NCI-H510A (cell line): ENCODE measurements at places on chromosomes 2 and 18.

GRCh38 chr18:8703092-8703709, 2.2 kb upstream of the MTCL1 start:
- DNase-seq: no peak

DNA sequence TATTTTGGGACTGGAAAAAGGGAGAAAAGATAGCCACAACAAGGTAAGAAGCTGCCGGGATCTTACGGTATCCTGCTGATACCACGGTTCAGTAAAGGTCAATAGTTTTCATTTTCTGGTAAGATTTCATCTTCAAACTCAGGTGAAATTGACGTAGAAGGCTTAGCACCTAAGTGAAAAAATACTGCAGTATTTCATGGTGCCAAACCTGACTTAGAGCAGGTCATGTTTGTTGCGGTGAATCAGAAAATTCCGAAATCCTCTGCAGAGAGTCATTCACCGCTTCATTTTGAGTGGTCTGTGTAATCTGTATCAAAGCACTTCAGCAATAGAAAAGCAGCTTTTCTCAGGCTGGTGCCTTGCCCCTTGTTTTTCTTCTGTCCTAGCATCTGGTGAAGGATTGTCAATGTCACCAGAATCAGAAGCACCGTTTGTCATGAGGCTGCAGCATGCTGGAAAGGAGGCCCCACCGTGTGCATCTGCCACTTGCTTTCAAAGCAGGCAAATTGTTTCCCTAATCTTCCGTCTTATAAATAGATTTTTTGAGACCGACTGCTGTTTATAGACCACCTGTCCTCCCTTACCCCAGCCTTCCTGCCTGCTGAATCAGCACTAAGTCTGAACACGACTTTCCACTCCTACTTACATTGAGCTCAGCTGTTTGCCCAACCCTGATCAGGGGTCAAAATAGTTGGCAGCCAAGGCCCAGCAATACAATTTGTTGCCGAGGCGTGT, 156.3 kb downstream of the EML6 start:
- no peak for DNase-seq

GRCh38 chr18:29002747-29003146, 825.8 kb upstream of the CDH2 start:
- no peak for DNase-seq

DNA sequence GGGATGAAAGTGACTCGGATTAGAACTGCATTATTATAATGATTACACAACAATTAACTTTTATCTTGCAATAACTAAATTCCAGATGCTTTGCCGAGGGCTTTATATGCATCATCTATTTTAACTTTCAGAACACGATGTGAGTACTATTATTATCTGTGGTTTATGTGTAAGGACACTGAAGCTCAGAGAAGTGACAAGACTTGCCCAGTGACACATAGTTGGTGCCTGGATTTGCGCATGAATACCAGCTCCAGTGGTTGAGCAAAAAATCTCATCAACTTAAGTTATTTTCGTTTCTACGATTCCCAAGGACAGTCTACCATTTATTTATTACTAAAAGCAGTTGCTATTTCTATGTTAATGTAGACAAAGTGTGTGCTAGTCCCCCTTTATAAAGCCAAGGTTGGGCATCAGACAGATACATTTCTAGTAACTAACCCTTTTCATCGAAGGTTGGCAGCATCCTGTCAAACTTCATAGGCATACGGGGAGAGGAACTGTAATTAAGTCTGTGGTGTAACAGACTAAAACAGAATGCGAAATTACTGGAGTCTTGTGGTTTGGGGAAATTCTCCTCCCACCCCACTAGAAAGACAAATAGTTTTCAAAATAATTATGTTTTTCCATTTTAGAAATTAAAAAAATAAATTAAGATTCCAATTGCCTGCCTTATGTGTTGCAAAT, 73.2 kb upstream of the BOD1L2 start:
- DNase-seq: no peak

DNA sequence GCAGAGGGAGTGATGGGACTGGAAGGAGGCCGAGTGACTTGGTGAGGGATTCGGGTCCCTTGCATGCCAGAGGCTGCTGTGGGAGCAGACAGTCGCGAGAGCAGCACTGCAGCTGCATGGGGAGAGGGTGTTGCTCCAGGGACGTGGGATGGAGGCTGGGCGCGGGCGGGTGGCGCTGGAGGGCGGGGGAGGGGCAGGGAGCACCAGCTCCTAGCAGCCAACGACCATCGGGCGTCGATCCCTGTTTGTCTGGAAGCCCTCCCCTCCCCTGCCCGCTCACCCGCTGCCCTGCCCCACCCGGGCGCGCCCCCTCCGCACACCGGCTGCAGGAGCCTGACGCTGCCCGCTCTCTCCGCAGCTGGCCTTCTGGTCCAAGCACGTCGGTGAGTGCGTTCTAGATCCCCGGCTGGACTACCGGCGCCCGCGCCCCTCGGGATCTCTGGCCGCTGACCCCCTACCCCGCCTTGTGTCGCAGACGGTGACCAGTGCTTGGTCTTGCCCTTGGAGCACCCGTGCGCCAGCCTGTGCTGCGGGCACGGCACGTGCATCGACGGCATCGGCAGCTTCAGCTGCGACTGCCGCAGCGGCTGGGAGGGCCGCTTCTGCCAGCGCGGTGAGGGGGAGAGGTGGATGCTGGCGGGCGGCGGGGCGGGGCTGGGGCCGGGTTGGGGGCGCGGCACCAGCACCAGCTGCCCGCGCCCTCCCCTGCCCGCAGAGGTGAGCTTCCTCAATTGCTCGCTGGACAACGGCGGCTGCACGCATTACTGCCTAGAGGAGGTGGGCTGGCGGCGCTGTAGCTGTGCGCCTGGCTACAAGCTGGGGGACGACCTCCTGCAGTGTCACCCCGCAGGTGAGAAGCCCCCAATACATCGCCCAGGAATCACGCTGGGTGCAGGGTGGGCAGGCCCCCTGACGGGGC, 4.6 kb downstream of the PROC start:
- DNase-seq: peak; percentile 73

- DNase-seq: no peak
These were observed 71.2 kb downstream of the CTAGE1 start for GRCh38 chr18:22346401-22346952.

- DNase-seq: peak; percentile 42
These were observed 8.7 kb upstream of the TFCP2L1 start for GRCh38 chr2:121293450-121294325.

- DNase-seq: no peak
These were observed 141.6 kb upstream of the ITGA6 start for GRCh38 chr2:172285760-172286159.

DNA sequence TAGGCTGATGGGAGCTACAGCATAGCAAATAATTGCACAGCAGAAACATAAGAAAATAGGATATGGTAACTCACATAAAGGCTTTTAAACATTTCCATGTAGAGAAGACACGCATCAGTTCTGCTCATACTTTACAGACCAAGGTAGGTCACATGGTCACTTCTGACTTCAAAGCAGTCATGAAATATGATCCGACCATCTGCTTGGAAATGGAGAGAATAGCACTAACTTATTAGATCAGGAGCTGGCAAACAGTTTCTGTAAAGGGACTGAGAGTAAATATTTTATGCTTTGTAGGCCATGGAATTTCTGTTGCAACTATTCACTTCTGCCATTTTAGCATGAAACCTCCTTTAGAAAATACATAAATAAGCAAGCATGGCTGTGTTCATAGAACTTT, 936.6 kb upstream of the FANCL start:
- DNase-seq: peak; percentile 65

DNA sequence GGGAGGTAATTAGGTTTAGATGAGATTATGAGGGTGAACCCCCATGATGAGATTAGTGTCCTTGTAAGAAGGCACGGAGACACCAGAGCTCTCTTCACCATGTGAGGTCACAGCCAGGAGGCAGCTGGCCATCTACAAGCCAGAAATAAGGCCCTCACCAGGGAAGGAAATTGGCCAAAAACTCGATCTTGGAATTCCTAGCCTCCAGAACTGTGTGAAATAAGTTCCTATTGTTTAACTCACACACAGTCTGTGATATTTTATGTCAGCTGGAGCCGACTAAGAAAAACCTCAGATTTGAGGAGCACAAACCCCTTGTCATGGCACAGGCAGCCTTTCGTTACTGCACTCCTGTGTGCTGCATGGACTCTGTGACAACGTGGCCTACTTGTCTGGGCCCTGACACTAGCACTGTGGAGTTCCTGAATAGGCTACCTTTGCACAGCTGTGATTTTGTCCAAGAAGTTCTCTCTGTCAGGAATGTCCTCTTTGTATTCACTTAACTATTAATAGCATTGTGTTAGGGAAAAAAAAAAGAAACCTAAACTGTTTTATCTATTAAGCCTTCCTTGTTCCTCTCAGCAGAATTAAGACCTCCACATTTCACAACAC, 319.8 kb downstream of the TDRD15 start:
- no peak for DNase-seq

GRCh38 chr2:217612211-217612610, 390.6 kb downstream of the TNS1 start:
- no peak for DNase-seq

DNA sequence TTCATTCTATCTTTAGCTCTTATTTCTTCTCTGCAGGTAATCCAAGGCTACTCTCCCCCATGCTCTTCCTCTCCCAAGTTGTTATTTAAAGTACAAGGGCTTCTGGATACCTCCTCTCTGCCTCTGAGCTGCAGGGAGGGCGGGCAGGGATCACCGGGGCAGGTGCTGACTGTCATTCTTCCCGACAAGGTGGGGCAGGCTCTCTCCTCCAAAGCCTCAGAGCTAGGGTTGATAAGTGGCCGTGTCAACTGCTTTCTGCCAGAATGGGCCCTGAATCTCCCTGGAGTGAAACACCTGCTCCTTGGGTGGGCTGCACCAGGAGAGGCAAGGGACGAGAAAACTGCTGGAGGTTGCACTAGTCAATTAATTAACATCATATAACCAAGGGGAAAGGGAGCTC, 250.3 kb downstream of the SLC4A3 start:
- DNase-seq: no peak

- no peak for DNase-seq
These were observed 116.9 kb downstream of the PHLPP1 start for GRCh38 chr18:62832282-62832681.

GRCh38 chr2:83282841-83283240, 1176.2 kb downstream of the SUCLG1 start:
- no peak for DNase-seq

GRCh38 chr2:195575879-195576401, 81.1 kb upstream of the SLC39A10 start:
- DNase-seq: no peak

GRCh38 chr2:138475277-138475776, 26.2 kb upstream of the SPOPL start:
- DNase-seq: no peak

- no peak for DNase-seq
These were observed 25.9 kb downstream of the GREB1 start for GRCh38 chr2:11559786-11560155.

DNA sequence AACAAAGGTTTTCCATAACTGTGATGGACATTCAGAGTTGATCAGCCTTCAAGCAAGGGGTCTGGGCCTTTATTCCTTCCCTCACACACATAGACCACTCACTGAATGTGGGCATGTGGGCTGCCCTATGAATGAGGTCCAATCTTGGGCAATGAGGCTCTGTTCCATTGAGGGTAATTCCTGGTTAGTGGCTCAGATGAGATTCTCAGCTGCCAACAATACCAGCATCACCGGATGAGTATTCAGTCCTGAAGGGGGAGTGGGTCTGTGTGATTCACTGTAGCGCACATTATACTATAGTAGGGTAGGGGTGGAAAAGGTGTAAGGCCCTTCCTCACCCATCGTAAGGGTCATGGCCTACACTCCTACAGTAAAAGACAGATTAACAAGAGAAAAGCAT, 9.9 kb upstream of the PARD3B start:
- no peak for DNase-seq

- no peak for DNase-seq
These were observed 176.1 kb downstream of the PTPRM start for GRCh38 chr18:7743256-7743655.

DNA sequence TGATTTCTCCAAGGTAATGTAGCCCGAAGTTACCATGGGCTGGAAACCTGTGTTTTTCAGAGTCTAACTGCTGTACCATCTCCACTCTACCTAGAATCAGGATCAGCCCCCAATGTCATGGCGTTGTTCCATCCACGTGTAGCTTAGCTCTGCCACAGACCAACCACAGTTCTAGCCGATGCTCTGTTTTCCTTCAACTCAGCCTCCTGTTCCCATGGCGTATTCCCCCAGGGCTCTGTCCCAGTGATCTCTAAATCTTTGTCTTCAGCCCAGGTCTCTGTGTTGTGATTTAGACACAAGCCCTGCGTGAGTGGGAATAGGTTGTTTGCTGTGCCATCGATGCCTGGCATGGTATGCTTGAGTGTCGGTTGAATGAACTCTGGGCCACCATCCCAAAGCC, 53.4 kb downstream of the LPIN1 start:
- DNase-seq: no peak

GRCh38 chr2:172375251-172375650, 52.1 kb upstream of the ITGA6 start:
- no peak for DNase-seq

DNA sequence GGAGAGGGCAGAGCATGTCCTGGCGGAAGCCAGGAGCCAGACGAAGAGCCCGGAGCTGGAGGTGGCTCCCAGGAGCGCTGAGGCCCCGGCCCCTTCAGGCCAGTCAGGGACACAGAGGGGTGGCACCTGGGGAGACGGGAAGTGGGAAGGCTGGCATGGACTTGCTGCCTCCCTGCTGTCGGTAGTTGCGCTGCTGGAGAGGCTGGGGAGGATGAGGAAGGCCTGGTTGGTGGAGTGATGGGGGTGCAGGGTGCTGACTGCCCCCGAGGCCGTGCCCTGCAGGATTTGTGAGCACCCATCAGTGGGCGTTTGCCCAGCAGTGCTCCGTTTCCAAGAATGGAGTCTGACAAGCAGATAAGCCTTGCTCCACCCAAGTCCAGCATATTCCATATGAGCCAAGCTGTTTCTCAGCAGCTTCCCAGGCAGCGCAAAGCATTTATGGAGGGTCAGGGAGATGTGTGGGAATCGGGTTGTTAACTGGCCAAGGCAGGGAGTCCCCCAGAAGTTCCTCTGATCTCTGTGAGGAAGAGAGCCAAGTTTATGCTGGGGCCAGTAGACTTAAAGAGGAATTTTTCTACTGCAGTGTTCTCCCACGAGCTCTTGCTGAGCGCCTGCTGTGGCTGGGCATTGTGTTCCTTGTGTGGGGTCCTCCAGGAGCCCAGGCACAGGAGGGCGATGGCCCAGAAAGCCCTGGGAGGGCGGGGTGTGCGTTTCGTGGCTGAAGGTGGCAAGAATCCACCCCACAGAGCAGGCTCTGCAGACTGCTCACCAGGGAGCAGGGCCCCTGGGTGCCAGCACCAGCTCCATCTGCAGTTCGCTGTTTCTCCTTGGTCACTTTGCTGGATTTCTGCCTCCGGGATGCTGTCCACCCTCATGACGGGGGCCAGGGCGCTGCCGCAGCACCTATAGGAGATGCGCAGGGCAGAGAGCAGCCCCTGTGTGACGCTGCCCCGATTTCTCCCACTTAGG, 250.2 kb downstream of the ALPK2 start:
- DNase-seq: no peak
